ENCODE measurements at places on chromosomes 5 and 9.

- DNase-seq, result no peak
Observed at GRCh38 chr5:77011498-77011897, 18.7 kb upstream of the AGGF1 start.

DNA sequence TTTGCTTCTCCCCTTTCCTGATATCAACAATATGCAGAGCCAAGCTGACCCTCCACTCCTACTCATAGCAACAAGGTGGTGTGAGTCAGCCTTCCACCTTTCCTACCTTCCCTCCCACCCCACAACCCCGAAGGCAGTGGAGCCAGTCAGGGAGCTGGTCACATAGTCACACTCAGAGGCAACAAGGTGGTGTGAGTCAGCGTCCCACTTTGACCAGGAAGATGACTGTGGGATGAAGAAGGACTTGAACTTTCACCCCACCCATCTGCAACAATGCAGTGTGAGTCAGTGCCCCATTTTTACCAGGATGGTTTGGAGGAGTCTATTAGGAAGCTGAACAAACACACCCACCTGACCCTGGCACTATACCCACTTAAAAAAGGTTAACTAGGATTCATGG is 30.1 kb upstream of the ZNF782 start:
- DNase-seq, result no peak

DNA sequence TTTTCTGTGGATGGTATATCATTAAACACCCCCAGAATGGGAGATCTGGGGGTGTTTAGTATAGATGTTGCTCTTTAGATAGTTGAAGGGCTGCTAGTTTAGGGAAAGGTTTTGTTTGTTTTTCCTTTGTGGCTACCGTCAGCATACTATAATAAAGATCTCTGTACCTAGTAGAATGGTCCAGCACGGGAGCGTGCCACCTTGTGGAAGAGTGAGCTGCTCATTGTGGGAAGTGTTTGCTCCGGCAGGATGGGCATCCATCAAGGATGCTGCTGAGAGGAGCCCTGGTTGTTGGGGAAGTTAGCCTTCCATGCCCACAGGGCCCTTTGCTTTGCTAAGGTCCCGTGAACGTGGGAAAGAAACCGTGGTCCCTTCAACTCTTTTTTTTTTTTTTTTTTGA is 113.1 kb downstream of the LIFR start:
- no peak for DNase-seq

GRCh38 chr5:52893863-52894262 is 95.3 kb upstream of the ITGA2 start:
- no peak for DNase-seq

DNA sequence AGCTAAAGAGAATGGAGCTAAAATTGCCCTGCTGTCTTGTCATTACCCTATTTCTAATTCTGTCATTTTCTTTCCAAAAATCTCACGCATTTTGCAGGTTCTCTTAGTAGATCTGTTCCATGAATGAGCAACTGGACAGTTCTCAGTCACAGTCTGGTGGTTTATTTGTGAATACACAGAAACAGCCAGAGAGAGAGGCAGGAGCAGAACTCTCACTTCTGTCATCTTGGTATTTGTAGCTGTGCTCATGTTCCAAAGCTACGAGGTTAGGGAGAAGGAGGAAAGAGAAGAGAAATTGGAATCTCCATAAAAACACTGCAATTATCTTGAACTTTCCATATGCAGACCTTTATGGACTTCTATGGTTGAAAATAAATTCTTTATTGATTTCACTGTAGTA is 118.0 kb upstream of the OR13F1 start:
- no peak for DNase-seq

GRCh38 chr5:27389696-27390095 is 351.3 kb upstream of the CDH9 start:
- DNase-seq, result no peak

DNA sequence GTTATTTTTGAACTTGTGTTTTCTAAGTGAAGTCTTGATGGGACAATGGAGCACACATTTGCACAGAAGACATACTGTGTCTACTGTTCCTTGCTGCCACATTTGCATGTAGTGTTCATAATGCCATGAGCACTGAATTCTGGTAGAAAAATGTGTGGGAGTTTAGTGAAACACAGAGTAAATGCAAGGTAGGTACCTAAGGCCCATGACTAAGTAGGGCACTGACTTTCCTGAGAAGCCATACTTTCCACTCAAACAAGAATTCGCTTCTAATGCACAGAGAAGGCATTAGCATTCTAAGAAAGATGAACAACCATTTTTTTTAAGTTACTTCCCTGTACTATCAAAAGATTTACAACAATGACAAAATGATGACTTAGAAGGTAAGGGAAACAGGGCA is 282.2 kb downstream of the MAN2A1 start:
- no peak for DNase-seq

- peak; percentile 73 for DNase-seq
Observed at GRCh38 chr9:127980060-127980705, 606 bp downstream of the EEIG1 start.

GRCh38 chr5:88761269-88761850 is 121.6 kb downstream of the MEF2C start:
- DNase-seq, result no peak

DNA sequence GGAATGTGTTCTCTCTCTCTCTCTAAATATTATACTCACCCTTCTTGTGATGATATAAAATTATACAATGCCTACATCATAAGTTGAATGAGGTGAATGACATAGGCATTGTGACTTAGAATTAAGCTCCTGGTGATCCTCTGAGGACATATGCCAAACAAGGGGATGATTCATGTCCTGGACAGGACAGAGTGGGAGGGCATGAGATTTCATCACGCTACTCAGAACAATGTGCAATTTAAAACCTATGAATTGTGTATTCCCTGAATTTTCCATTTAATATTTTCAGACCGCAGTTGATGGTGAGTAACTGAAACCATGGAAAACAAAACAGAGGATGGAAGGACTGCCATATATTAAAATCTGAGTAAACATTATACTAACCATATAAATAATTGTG is 782.2 kb upstream of the NUDT12 start:
- no peak for DNase-seq

DNA sequence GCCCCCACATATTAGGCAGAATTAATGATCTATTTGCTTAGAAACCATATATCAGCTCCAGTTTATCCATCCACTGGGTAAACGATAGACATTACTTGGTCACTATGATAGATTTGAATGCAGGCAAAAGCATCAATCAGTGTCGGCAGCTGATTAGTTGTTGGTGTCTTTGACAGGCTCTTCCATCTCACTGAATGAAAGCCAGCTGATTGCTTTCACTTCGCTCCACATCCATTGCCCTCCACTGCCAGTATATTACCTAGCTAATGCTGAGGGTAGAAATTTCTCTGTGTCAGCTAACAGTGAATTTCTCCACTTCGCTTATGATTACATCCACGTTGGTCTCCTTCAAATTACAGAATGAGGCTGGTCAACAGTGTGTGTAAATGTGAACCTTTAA is 821.3 kb upstream of the TYRP1 start:
- no peak for DNase-seq

DNA sequence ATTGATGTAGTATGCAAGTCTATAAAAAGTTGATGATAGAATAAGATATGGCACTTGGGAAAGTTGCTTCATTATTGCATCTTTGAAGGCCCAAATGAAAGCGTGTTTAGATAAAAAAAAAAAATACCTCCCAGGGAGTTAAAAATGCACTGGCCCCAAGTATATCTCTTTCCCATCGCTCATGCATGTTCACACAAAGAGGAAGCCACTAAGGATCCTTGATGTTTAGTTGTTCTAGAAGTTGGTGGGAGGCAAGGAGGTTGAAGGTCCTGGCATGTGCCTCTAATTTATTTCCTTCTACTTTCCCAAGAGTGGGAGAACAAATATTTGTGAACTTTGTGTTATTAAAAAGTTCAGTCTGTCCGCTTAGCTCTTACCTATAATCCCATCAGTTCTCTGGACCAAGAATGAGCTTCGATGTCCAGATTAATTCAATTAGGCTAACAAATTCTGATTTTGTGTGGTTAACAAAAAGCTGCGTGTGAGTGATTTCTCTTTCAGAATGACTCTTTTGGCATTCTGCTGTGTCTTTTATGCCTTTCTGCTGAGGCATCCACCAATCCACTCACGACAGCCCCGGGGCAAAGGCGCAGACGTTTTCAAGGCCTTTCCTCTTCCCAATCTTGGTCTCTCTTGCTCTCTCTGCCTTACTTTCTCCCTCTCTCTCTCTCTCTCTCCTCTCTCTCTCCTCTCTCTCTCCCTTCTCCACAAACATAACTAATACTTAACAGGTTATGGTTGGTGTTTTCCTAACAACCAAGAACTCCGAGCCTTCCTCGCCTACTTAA is 135.1 kb upstream of the ERCC6L2 start:
- no peak for DNase-seq

DNA sequence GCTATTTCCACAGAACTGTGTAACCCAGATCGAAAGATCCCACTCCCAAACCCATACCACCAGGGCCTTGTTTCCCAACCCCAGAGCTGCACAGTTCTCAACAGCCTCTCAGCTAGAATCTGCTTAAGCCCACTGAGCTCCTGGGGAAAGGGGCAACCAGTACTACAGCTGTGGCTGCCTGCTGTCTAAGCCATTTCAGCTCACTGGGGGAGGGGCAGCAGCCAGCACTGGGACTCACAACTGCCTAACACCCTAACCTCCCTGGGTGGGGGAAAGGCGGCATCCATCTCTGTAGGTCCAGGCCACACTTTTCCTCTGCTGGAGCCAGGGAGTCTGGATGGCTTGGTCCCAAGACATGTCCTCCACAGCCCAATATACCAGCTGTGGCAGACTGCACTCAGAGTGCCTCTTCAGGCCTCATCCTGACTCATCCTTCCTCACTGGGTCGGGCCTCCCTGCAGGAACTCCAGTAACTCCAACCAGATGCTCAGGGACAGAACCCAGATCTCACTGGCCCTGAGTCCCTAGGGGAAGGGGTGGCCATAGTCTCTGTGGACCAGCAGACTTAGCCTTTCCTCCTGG is 241.4 kb downstream of the HINT1 start:
- no peak for DNase-seq

- DNase-seq, result peak; percentile 80
Observed at GRCh38 chr9:37446401-37446800, 18.8 kb downstream of the ZBTB5 start.

GRCh38 chr5:1411099-1411498 is 34.1 kb downstream of the SLC6A3 start:
- no peak for DNase-seq

GRCh38 chr5:139149477-139150199 is 48.5 kb downstream of the SIL1 start:
- DNase-seq, result no peak

- no peak for DNase-seq
Observed at GRCh38 chr9:69131682-69132081, 42.4 kb upstream of the TJP2 start.

DNA sequence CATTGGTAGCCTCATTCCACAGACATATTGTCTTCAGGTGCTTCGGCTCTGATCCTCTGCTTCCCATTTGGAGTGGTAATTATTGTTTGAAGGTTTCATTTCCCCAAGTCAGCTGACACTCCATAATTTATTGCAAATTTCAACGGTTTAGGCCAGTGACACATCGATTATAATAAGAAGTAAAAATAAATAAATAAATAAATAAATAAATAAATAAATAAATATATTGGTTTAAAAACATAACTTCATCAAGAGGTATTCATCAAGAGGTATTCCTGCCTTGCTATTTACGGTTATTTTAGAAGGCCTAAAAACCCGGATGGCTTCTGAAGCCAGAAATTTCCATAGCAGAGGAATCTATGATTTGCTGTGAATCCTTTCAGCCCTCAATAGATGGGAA is 273.1 kb downstream of the SLF1 start:
- DNase-seq, result no peak

GRCh38 chr5:32420506-32420905 is 24.0 kb downstream of the ZFR start:
- no peak for DNase-seq

DNA sequence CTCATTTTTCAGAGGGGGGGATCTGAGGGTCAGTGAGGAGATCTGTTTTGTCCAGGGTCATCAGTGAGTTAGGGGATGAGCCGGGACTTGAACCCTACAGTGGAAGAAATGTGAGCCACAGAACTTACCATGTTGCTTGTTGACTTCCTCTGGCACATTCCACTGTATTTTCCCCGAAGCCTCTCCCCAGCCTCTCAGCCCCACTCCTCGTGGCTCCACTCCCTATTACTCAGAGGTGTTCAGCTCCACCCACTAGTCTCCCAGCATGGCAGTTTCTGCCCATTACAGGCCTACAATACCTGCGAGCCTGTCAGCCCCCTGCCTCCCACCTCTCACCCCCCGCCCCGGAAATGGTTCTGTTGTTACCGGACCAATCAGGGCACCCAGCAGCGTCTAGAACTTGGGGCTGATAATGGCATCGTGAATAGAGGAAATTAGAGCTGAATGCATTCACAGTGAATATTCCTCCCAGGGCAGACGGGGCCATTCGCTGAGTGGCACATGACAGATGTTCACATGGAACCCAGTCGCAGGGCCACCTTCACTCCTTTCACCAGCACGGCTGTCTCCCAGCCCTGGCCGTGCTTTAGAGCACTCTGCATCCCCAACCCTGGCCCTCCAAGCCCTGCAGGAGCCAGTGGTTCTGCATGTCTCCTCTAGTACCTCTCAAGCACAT is 81.6 kb downstream of the KCNIP1 start:
- no peak for DNase-seq

- no peak for DNase-seq
Observed at GRCh38 chr5:27598576-27598975, 560.2 kb upstream of the CDH9 start.

DNA sequence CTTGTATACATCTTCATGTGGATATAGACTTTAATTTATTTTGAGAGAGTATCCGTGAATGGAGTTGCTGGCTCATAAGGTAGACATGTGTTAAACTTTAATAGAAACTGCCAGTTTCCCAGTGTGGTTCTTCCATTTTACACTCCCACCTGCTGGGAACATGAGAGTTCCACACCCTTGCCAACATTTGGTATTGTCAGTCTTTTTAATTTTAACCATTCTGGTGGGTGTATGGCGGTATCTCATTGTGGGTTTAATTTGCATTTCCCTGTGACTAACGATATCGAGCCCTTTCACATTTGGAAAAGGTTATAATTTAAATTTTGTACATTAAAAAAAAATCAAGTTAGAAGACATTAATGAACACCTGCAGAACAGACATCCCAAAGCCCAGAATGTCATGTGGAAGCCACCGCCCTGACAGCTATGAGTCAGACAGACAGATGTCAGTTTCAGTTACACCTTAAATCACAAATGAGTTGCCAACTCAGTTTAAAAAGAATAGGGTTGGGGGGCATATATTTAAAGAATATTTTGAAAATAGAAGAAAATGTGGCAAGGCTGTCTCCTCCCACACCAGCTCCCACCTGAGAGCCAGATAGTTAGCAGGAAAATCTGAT is 36.9 kb downstream of the ANKRD33B start:
- DNase-seq, result no peak

GRCh38 chr5:141732417-141732816 is 50.4 kb upstream of the ARAP3 start:
- no peak for DNase-seq

DNA sequence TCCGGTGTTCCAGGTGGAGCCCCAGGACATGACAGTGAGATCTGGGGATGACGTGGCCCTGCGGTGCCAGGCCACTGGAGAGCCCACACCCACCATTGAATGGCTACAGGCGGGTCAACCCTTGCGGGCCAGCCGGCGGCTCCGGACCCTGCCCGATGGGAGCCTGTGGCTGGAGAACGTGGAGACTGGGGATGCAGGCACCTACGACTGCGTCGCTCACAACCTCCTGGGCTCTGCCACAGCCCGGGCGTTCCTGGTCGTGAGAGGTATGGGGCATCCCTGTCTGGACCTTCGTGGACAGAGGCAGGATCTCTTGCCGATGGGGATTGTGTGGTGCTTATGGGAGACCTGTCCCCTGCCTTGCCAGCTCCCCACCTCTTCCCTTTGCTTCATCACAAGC is 26.0 kb upstream of the ASS1 start:
- no peak for DNase-seq
